ENCODE measurements at places on chromosomes 1 and 21. TPM values are rescaled to one million over a fixed set of nuclear protein-coding genes. Genes with fewer than 3 reads are reported as not detected.

TNFRSF1B gene
- 21.7 TPM for total RNA-seq

SLC25A34 gene
- 0.39 TPM for total RNA-seq

MANEAL gene
- 0.78 TPM for total RNA-seq

F13B gene
- not detected for total RNA-seq

CRP gene
- total RNA-seq = not detected

NEXN gene
- total RNA-seq = 7.6 TPM

DMBX1 gene
- not detected for total RNA-seq

C4BPA gene
- not detected for total RNA-seq
